Ammon's horn (tissue), 1 donor: ENCODE measurements at places on chromosomes 16 and 17.

DNA sequence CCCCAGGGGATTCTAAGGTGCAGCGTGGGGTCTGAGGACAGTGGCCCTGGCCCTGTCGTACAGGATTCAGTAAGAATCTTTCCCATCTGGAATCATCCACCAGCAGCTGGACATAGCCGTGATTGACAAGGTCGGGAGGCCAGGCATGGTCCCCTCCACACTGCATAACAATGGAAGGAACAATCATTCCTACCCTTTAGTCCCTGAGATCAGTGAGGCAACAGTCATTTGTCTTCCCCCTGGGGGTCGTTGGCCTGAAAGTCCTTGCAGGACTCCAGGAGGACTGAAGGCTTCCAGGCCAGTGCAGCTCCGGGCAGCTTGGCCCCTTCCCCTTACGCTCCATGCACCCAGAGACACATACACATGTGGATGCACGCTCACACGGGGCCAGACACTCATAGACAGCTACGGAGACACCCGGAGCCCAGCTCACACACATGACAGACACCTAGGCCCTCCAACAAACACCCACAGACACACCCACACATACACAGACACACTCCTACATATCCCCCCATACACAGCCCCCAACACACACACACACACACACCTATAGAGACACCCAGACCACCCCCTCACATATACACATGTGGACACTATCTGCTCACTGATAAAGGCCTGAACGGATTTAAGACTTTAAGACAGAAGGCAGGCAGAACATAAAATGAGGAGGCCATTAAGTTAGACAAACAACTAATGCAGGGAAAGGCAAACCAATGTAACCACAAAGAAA, 42.9 kb downstream of the LITAF start:
- no peak for DNase-seq

GRCh38 chr16:84247331-84247730, 7.5 kb upstream of the KCNG4 start:
- DNase-seq: no peak

- DNase-seq: no peak
Measured at GRCh38 chr17:61309362-61310256, 90.0 kb upstream of the TBX2 start.

DNA sequence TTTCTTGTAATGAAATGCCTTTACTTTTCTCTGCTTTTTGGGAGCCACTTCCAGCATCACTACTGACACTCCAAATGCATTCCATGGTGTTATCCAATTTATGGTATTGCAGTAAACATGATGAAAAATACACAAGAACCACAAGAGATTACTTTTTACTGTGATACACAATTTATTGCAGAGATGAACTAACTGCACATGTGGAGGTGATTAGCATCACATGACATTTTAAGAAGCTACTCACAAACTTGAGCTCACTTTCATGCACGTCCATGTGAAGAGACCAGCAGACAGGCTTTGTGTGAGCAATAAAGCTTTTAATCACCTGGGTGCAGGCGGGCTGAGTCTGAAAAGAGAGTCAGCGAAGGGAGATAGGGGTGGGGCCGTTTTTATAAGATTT, 780.5 kb upstream of the GOT2 start:
- no peak for DNase-seq

DNA sequence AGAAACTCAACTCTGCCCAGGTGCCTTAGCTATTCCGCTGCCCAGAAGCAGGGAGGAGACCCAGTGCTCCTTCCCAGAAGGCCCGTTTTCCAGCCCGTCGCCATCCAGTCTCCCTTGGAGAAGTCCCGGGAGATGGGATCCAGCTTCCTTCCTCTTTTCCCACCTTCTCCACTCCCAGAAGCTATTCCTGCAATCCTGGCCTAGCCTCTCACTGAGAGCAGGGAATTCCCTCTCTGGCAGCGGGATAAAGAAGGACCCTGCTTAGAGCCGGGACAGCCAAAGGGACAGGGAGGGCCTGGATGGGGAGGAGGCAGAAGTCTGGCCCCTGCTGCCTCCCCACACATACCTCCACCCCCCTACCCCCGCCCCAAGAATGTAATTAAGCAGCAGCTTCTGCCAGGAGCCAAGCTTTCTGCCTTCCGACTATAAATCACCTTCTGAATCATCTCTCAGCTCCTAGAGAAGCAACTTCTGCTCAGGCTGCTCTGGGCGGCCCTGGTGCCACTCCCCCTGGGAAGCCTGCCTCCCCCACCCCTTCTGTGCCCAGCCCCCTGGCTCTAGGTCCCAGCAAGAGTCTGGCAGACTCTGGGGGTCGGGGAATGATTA, 6.4 kb downstream of the WNT3 start:
- no peak for DNase-seq
